ENCODE measurements at places on chromosomes 11 and 22. TPM values are rescaled to one million over a fixed set of nuclear protein-coding genes. Genes with fewer than 3 reads are reported as not detected.

DNA sequence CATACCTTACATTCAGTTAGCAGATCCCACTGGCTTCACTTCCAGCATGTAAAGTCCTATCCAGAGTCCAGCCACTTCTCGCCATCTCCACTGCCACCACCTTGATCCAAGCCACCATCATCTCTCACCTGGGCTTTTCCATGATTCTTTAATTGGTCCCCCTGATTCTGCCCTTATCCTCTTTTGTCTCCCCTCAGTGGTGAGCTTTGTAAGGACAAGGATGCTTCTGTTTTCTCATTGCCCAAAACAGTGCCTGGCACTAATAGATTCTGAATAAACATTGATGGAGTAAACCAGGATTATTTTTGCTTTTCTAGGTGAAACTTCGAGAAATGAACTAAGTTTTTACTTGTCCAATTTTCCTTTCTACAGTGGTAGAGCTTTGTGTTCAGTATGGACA lies 4.4 kb downstream of the POLA2 start:
- no peak for DNase-seq

DNA sequence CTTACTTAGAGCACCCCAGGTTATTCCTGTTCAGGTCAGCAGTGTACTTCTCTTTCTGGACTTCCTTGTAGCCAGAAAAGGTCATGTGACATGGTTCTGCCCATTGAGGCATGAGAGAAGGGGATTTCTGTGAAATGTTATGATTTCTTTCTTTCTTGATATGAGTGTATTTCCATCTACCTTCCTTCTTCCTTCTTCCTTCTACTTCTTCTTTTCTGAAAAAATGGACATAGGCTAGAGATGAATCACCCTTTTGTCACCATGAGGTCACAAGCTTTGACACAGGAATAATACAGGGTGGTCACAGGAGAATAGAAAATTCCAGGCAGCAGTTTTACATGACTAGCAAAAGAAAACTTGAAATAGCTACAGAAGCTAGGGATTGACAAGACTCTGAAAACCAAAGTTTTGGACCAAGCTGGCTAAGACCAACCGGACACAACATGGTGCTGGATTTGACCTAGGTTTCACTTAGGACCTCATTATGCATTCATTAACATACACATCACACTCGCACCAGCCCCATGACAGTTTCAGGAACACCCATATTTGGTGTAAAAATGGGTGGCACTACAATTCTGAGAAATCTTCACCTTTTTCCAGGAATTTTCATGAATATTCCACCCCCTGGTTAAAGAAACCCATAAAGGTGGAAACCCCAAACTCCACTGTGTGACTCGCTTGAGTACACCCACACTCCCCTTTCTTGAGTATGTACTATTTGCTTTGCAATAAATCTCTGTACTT lies 21.2 kb upstream of the MAP6 start:
- DNase-seq = no peak

- DNase-seq = no peak
These were observed 236.8 kb downstream of the CASP12 start for GRCh38 chr11:104661471-104661870.

DNA sequence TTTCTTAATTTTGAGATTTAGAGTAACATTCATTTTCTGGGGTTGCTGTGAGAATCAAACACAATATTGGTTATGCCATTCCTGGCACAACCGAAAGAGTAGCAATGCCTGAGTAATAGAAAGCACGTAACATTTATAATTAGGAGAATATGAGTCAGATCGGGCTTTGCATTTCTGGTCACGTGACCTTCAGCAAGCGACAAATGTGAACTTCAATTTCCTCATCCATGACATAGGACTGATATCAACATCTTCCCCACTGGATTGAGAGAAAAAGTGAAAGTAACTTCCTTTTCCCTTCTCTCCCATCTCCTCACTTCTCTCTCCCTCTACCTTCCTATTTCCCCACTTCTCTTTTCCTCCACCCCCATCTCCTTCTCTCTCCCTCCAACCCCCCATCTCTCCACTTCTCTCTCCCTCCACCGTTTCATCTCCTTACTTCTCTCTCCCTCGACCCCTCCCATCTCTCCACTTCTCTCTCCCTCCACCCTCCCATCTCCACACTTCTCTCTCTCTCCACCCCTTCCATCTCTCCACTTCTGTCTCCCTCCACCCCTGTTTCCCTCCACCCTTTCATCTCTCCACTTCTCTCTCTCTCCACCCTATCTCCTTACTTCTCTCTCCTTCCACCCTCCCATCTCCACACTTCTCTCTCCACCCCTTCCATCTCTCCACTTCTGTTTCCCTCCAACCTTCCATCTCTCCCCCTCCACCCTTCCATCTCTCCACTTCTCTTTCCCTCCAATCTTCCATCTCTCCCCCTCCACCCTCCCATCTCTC lies 33.5 kb upstream of the CAT start:
- DNase-seq = no peak

GRCh38 chr22:20588092-20588842 lies 80.9 kb downstream of the MED15 start:
- no peak for DNase-seq

ALDH3B1 gene
- polyA plus RNA-seq = 3.9 TPM
